ENCODE measurements at places on chromosomes 5 and 9. TPM values are rescaled to one million over a fixed set of nuclear protein-coding genes. Genes with fewer than 3 reads are reported as not detected.
A peak's percentile ranks its signal among the peaks of the same experiment; 100 is the strongest.

DMGDH gene
- total RNA-seq = 0.94 TPM

DNA sequence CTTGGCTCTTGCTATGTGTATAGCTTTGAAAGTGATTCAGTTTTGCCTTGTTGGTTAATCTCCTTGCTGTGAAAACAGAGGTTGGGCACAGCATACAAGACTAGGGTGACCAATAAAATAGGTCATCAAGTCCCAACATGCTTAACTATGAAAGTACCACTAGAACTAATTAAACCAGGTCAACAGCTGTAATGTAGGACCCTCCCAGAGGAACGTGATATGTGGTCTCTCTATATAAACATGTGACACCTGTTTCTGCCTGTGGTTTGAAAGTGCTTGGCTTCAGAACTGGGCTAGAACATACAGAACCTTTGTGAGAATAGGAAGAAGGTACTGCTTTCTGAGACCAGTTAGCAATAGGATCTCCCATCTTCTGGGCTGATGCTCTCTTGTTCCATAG is 297.1 kb downstream of the FBXL7 start:
- no peak overlapping the region for H3K4me3 ChIP-seq
- no peaks in the 10 kb centered on the region for H3K27me3 ChIP-seq
- DNase-seq = no peak
- no peak overlapping the region for H3K27ac ChIP-seq
- no peaks in the 10 kb centered on the region for H3K4me1 ChIP-seq
- H3K36me3 ChIP-seq = no peaks in the 10 kb centered on the region

DNA sequence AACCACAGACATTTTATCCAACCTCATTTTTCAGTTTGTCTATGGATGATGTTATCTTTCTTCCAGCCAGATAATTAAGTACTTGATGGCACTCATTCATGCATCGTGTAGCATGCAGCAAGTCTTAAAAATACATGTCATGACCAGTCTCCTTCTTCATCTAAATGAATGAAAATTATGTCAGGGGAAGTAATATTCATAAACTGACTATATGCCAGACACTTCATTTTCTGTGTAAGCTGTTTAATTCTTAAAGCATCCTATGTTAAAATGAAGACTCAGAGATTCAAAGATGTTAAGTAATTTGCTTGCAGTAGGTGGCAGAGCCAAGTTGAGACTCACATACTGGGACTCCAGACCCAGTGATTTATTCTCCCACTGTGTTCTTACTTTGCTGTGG is 181.7 kb upstream of the CD180 start:
- H3K4me1 ChIP-seq = no peaks in the 10 kb centered on the region
- H3K36me3 ChIP-seq = no peaks in the 10 kb centered on the region
- no peak for DNase-seq
- no peak overlapping the region for H3K4me3 ChIP-seq
- no peak overlapping the region for H3K27ac ChIP-seq

NUTM2F gene
- not detected for total RNA-seq

- H3K27ac ChIP-seq = no peak overlapping the region
- no peaks in the 10 kb centered on the region for H3K36me3 ChIP-seq
- H3K27me3 ChIP-seq = no peaks in the 10 kb centered on the region
- DNase-seq = no peak
- H3K4me3 ChIP-seq = no peak overlapping the region
- H3K4me1 ChIP-seq = no peaks in the 10 kb centered on the region
Observed at GRCh38 chr5:121273833-121274433, 577.7 kb upstream of the FTMT start.

DNA sequence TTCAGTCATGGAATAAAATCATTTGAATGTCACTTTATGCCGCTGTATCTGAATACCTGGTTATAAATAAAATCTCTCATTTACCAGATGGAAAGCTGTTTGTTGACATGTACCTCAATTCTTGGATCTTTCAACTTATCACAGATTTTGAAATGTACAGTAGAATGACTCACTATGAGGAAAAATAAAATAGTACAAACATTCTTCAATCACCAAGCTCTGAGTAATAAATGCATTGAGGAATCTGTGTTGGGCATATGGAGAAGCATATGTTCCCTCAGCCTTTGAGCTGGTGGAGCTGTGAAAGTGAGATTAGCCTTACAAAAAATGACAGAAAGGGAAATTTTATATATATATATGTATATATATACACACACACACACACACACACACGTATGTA is 175.4 kb downstream of the KIAA0825 start:
- no peaks in the 10 kb centered on the region for H3K4me1 ChIP-seq
- H3K36me3 ChIP-seq = no peaks in the 10 kb centered on the region
- H3K27ac ChIP-seq = no peak overlapping the region
- no peaks in the 10 kb centered on the region for H3K27me3 ChIP-seq

DNA sequence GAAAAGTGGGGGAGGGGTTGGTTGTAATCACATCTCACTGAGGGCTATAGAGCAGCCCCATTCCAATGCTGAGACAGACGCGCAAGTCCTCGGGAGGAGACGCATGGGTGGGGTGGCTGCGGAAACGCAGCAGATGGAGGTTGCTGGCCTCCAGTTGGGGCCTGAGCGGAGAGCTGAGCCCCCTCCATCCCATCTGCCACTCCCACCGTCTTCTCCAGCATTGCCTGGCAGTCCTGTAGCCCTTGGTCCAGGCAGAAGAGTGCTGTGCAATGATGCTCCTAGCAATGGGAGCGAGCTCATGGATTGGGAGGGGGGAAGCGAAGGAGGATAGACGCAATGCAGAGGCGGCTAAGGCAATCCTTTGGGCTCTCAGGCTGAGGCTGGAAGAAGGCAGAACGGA is 79.4 kb upstream of the GLRA1 start:
- H3K4me1 ChIP-seq = no peaks in the 10 kb centered on the region
- no peak overlapping the region for H3K4me3 ChIP-seq
- DNase-seq = no peak
- no peak overlapping the region for H3K27ac ChIP-seq

CNTNAP3 gene
- total RNA-seq = 2.5 TPM

DNA sequence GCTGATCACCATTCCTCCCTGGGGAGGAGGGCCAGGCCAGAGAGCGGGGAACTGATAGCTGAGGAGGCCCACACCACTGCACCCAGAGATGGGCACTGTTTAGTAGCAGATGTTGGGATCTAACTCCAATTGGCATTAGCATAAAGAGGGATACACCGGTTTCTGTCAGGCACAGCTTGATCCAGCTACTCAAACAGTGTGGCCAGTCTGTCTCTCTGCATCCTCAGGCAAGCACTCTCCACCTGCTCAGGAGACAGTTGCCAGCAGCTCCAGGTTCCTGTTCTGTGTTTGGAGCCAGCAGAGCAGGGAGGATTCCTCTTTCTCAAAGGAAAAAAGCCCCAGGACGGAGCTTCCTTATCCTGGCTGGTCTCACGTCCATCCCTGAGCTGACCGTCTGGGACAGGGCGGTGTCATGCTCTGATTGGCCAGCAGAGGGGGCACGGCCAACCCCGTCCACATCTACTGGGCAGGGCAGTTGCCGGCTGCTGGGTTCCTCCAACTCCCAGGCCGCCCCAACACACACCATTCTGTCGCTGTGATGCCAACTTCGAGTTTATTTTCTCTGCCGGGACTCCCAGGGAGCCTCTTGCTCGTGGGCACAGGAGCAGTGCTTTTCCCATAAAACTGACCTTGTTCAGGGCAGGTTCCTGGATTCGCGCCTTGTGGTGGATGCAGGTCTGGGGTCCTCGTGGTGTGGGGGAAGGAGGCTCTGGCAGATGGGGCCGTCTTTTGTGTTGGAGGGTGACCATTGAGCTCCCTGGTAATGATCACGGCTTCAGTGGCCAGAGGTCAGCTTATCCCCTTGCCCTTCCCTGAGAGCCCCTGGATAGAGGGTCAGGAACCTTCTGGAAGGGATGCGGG is 47.9 kb downstream of the COL5A1 start:
- no peaks in the 10 kb centered on the region for H3K27me3 ChIP-seq
- no peak overlapping the region for H3K27ac ChIP-seq
- peak; percentile 19 for DNase-seq
- H3K36me3 ChIP-seq = no peaks in the 10 kb centered on the region
- H3K4me1 ChIP-seq = no peaks in the 10 kb centered on the region

DNA sequence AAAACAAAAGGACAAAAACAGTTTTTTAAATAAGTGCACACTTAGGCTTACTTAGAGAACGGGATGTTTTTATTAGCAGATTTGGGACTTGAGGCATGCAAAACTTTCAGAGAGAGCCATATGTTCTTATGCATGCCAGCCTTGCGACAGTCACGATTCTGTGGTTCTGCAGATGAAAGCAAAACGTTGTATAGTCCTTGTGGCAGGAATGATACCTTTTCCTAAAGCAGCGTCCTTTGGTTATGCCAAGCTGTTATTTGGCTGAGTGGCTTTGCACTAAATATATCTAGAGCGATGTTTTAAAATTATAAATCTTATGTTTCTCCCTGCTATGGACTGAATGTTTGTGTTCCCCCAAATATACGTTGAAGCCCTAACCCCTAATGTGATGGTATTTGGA is 152.0 kb downstream of the SH3GL2 start:
- H3K4me1 ChIP-seq = no peaks in the 10 kb centered on the region
- no peak for DNase-seq
- no peak overlapping the region for H3K27ac ChIP-seq
- H3K27me3 ChIP-seq = no peaks in the 10 kb centered on the region
- H3K36me3 ChIP-seq = no peaks in the 10 kb centered on the region
- no peak overlapping the region for H3K4me3 ChIP-seq

DNA sequence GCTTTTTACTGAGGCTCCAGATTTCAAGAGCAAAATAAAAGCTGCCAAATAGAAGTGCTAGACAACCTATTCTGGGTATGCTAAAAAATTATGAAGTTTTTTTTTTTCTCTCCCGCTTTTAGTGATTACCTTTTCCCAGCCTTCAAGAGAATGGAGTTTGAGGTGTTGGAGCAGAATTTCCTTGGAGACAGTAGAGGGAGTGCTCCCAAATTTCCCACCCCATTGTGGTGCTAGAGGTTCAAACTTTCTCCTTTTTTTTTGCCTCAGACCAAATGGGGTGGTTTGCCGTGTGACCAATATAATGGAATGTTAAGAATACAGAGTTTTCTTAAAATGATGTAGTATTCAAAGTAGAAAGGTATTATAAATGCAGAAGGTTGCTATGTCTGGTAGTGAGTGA is 244.2 kb upstream of the RIOK2 start:
- H3K4me1 ChIP-seq = no peaks in the 10 kb centered on the region
- no peak overlapping the region for H3K4me3 ChIP-seq
- H3K27ac ChIP-seq = no peak overlapping the region
- no peaks in the 10 kb centered on the region for H3K27me3 ChIP-seq
- no peaks in the 10 kb centered on the region for H3K36me3 ChIP-seq

GRCh38 chr9:36550135-36550534 is 22.6 kb upstream of the MELK start:
- H3K36me3 ChIP-seq = no peaks in the 10 kb centered on the region
- no peaks in the 10 kb centered on the region for H3K27me3 ChIP-seq
- H3K27ac ChIP-seq = no peak overlapping the region
- DNase-seq = no peak
- H3K4me3 ChIP-seq = no peak overlapping the region

DNA sequence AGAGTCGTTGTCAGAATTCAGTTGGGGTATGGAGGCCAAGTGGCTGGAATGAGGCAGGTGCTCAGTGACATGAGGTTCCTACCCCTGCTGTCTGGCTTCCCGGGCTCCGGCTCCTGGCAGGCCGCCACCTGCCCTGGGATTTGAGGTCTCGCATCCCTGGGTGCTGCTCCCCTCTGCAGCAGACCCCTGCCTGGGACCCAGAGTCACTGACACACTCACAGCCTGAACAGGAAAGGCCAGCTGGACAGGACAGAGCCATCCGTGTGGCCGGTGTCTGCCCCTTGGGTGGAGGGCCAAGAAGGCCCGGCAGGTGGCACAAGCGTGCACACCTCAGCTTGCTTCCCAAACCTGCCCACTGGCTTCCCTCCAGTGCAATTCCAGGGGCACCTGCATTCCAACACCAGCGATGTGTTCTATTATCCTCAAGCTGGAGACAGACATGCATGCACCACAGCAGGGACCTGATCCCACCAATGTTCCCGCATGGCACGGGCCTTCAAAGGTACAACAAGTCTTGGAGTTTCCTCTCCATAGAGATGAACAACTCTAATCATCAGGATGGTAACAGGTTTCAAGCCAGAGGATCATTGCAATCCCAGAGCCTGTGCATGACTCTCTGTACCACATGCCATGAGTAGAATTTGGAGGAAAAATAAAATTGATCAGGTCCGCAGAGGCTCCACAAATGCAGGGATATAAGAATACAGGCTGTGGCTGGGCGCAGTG is 45.6 kb upstream of the RNF130 start:
- H3K4me3 ChIP-seq = no peak overlapping the region
- no peaks in the 10 kb centered on the region for H3K4me1 ChIP-seq
- no peaks in the 10 kb centered on the region for H3K27me3 ChIP-seq
- no peak overlapping the region for H3K27ac ChIP-seq
- no peaks in the 10 kb centered on the region for H3K36me3 ChIP-seq

MORN5 gene
- total RNA-seq = not detected

GRCh38 chr5:160462167-160462566 is 40.5 kb downstream of the PTTG1 start:
- no peaks in the 10 kb centered on the region for H3K27me3 ChIP-seq
- no peak for DNase-seq
- peaks cover 7% of the 10 kb centered on the region for H3K4me1 ChIP-seq
- no peak overlapping the region for H3K27ac ChIP-seq

ZNF462 gene
- total RNA-seq = 19.7 TPM

DNA sequence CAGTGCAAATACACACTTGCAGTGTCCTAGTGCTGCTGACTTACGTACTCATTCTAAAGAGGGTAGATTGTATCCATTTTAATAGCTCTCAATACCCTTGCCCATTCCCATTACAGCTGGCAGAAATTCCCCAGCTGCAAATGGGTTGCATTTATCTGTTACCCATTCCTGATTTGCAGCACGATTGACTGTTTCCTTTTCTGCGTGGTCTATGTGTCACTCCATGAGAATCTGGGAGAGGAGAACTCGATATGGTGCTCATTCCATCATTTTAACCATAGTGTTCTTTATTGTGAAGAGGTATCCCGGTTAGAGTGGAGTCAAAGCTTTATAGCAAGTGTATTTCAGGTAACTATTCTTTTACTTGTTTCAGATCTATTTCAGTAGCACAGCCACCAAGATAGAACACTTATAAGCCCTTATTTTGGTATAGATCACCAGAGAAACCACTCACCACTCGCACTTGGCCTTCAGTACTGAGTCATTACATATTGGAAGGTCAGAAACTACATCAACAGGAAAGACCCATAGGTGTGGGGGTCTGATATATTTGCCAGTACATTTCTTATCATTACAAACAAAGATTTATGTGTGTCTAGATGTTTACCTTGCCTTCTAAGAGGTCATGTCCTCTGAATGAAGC is 139.5 kb downstream of the MUSK start:
- H3K27ac ChIP-seq = no peak overlapping the region
- H3K27me3 ChIP-seq = no peaks in the 10 kb centered on the region
- no peaks in the 10 kb centered on the region for H3K36me3 ChIP-seq
- DNase-seq = no peak
- no peak overlapping the region for H3K4me3 ChIP-seq
- no peaks in the 10 kb centered on the region for H3K4me1 ChIP-seq
